Right renal cortex interstitium (tissue), 3 donors: ENCODE measurements at places on chromosomes 5 and 9.

DNA sequence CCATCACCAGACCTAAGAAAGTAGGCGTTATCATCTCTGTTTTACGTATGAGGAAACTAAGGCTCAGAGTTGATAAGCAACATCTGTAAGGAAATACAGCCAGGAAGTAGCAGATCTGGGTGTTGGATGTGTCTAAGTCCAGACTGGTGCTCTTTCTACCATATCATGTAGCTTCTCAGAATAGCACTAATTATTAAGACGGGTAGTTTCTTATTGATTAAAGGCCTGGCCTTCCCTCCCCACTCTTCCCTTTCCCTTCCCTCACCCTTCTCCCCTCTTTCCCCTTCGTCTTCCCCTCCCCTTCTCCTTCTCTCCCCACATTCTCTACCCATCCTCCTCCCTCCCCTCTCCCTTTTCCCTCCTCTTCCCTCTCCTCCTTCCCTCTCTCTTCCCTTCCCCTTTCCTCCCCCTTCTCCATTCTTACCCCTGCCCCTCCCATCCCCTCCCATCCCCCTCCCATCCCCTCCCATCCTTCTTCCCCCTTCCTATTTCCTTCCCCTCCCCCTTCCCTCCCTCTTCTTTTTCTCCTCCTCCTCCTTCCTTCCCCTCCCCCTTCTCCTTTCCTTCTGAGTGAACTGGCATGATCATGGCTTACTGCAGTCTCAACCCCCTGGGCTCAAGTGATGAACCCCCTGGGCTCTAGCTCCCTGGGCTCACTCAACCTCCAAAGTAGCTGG, 79.4 kb downstream of the SNX24 start:
- DNase-seq: no peak

DNA sequence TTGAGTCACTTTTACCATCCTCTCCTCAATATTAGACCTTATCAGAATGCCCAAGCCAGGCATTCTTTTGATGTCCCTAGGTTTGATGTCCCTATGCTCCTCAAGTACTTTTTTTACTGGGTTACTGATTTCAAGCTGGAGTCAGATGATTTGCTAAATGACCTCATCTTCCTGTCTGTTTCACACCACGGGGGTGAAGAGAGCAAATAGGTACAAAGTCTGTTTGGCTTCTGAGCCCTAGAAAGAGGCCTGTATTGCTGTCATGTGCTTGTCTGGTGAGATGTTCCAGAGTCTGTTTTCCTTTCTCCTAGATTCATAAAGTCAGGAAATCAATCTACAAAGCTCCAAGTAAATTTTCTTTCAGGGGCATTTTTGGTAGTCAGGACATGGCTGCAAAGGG, 12.7 kb upstream of the DAB2 start:
- DNase-seq: no peak

- no peak for DNase-seq
Measured at GRCh38 chr9:131068076-131068816, 28.1 kb upstream of the AIF1L start.

DNA sequence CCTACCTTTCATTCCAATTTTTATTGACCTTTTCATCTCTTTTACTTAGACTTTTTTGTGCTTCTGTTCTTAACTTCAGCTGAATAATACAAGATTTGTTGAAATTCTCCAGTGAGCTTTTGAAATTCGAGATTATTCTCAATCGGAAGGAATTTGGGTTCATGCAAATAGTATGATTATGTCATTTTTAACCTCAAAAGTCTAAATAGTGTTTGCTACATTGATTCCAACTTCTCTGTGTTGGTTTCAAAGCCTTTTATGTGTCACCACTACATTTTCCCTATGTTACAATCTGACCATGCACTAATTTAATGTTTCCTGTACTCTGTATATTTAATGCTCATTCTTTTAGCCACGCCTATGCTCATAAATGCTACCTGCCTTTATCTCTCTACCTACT, 44.1 kb downstream of the VPS13A start:
- no peak for DNase-seq

DNA sequence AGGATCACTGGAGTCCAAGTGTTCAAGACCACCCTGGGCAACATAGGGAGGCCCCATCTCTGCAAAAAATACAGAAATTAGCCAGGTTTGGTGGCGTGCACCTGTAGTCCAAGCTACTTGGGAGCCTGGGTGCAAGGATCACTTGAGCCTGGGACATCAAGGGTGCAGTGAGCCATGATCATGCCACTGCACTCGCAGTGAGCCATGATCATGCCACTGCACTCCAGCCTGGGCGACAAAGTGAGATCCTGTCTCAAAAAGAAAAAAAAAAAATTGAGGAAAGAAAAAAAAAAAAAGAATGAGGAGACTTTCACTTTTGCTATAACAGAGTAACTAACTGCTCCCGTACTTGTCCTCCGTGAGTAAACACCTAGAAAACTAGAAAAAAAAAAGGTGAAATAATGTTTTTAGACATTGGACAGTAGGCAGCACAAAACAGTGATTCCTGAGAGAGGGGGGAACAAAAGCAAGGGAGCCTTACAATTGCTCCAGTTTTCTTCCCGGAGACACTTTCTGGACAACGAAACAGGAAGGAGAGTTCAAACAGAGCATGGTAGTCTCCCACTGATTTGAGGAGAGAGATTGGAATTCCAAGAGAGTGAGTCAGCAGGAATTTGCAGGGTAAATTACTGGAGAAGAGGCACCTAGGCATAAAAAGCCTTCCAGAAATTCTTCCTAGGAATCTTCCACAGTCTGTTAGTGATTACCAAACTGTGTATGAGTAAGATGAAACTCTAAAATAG, 6.9 kb upstream of the ZBTB5 start:
- DNase-seq: no peak

DNA sequence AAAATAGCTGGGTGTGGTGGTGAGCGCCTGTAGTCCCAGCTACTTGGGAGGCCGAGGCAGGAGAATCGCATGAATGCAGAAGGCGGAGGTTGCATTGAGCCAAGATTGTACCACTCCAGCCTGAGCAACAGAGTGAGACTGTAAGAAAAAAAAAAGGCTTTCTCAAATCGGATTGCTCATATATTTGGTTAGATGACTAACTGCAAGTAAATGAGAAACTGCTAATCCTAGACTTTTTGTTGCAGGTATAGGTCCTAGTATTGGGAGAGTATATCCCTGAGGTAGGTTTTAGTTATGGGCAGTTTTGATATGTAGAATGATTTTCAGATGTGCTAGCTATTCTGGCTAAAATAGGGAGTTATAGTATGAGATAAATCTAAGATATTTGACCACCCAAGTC, 944.8 kb downstream of the DNAH5 start:
- no peak for DNase-seq

GRCh38 chr9:8456344-8456743, 656.8 kb upstream of the DMAC1 start:
- no peak for DNase-seq

DNA sequence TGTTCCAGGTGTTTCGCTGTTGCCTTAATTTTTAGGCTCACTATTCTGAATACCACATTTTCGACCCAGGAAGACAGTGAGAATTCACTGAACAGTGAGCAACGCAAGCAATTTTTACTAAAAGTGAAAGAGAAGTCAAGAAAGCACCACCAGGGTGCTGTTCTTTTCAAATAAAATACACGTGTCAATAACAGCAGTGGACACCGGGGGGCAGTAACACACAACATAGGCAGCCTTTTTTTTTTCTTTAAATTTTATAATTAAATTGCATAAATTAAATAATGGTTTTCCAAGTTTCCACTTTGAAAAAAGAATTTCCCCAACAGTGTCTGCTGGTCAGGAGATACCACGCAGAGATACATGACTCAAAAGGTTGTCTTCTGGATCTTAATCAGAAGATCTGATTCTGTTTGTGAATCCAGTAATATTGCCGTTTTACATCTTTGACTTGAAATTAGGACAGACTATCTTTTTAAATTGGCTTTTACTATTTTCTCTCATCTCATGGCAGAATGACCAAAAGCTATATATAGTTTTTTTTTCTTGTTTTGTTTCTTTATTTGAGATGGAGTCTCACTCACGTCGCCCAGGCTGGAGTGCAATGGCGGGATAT, 47.1 kb upstream of the SH3GL2 start:
- DNase-seq: no peak
